ENCODE measurements at places on chromosomes 5 and 9. TPM values are rescaled to one million over a fixed set of nuclear protein-coding genes. Genes with fewer than 3 reads are reported as not detected.

GRCh38 chr5:36230151-36230790, 11.5 kb downstream of the NADK2 start:
- peaks cover 29% of the 10 kb centered on the region for H3K4me1 ChIP-seq
- H3K27me3 ChIP-seq, result no peaks in the 10 kb centered on the region
- no peaks in the 10 kb centered on the region for H3K36me3 ChIP-seq
- no peak overlapping the region for H3K4me3 ChIP-seq
- DNase-seq, result no peak

The CKMT2 gene
- total RNA-seq, result 0.99 TPM

DNA sequence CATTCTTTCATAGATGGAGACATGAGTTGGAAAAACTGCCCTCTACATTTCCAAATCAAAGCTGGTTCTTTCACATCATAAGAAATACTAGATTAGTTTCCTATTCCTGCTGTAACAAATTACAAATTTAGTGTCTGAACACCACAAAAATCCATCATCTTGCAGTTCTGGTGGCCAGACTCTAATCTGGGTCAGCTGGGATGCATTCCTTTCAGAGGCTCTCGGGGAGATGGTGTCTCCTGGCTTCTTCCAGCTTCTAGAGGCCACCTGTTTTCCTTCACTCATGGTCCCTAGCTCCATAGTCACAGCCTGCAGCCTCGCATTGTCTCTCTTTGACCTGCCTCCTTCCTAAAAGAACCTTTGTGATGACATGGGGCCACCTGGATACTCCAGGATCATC, 65.2 kb downstream of the RETREG1 start:
- H3K27ac ChIP-seq, result no peak overlapping the region
- no peaks in the 10 kb centered on the region for H3K4me1 ChIP-seq
- no peak overlapping the region for H3K4me3 ChIP-seq
- no peak for DNase-seq
- H3K36me3 ChIP-seq, result no peaks in the 10 kb centered on the region

GRCh38 chr9:97046228-97046627, 7.3 kb upstream of the CTSV start:
- H3K27ac ChIP-seq, result no peak overlapping the region
- H3K4me3 ChIP-seq, result no peak overlapping the region
- no peaks in the 10 kb centered on the region for H3K36me3 ChIP-seq
- no peaks in the 10 kb centered on the region for H3K27me3 ChIP-seq
- DNase-seq, result peak; percentile 36
- no peaks in the 10 kb centered on the region for H3K4me1 ChIP-seq

DNA sequence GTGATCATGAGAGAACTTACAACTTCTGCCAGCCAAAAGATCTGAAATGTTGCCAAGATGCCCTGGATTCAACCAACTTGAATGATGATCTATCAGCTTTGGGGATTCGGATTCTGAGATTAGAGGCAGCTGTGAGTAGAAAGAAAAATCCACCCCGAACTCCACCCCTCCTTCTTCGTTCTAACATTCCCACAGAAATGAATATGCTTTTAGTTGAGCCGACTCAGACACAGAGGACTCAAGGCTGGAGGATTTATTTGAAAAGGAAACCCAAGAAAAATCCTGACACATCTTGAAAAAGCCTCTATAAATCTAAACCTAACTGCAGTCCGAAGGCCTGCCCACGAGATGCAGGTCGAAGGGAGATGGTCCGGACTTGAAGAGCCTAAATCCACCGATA, 275.0 kb downstream of the GAS1 start:
- no peak overlapping the region for H3K4me3 ChIP-seq
- H3K36me3 ChIP-seq, result no peaks in the 10 kb centered on the region
- H3K4me1 ChIP-seq, result no peaks in the 10 kb centered on the region
- H3K27ac ChIP-seq, result no peak overlapping the region
- H3K27me3 ChIP-seq, result no peaks in the 10 kb centered on the region

The LCN9 gene
- total RNA-seq, result not detected

The ITK gene
- total RNA-seq, result 1.1 TPM

DNA sequence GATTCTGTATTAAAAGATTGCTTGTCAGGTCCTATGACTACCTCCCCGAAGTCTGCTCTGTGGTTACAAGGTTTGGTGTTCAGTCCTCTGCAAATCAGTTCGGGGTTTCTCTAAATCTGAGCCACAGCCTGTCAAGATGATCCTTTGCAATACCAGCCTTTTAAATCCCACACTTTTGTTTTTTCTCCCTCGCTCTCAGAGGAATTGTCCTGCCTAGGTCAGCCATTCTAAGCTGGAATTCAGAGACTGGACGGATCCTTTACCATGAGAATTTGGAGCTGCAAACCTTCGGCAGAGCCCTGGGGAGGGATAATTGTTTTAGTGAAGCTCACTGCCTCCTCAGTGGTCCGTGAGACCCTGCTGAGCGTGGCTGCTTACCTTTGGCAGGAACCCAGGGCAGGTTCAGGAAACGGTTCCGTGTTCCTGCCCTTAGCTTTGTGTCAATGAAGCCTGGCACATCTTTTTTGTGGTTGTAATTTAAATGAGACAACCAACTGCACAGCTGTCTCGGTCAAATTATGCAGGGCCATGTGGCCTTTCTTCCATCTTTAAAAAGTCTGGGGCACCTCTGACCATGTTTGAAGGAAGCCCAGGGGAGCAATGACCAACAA, 47.2 kb downstream of the EBF1 start:
- no peaks in the 10 kb centered on the region for H3K4me1 ChIP-seq
- H3K27me3 ChIP-seq, result no peaks in the 10 kb centered on the region
- no peak overlapping the region for H3K27ac ChIP-seq
- DNase-seq, result no peak

DNA sequence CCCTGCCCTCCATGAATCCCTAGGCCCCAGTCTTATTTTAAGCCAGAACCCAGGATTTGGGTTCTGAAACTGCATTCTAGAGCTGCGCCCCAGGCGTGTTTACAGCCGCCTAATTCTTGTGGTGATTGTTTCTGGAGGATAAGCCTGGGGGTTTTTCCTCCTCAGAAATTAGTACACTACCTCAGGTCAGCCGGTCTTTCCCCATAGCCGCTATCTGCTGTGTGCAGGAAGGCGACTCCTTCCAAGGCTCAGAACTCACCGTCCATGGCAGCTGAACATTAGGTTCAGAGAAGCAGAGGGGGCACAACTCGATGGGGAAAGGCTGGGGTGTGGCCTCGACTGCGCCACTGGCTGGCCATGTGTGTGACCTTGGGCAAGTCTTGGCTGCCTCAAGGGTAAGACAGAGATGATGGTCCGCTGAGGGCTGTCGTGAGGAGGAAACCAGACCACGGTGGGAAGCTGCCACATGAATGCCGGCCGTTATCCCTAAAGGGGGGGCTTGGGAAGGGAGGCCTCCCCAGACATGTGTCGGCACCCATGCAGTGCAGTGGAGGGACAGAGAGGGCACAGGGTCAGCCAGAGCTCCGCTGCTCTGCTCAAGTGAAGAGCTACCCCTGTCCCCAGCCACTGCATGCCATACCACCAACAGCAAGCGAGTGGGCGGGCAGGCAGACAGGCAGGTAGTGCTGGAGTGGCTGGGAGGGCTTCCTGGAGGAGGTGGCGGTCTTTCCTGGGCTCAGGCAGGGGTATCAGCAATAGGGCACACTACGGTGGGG, 28.9 kb downstream of the SHB start:
- DNase-seq, result no peak
- no peaks in the 10 kb centered on the region for H3K36me3 ChIP-seq
- peak overlapping the region; percentile 31 for H3K27ac ChIP-seq
- no peaks in the 10 kb centered on the region for H3K27me3 ChIP-seq

DNA sequence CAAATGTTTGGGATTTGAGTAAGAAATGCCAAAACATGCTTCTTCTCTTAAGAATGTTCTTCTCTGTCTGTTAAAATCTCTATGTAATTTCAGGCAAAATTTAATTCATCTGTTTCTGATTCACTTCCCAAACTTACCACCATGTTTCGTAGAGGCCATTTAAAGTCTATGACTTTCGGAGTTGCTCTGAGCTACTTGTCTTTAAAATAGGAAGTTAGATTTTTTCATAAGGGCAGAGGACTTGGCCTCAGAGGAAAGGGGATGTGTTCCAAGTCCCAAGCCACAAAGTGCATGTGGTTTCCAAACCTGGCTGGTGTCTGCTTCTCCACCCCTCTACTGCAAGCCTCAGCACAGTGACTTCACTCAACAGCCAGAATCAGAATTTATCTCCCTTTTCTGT, 111.3 kb upstream of the ADRA1B start:
- no peaks in the 10 kb centered on the region for H3K27me3 ChIP-seq
- no peaks in the 10 kb centered on the region for H3K4me1 ChIP-seq
- no peak overlapping the region for H3K4me3 ChIP-seq
- DNase-seq, result no peak
